NB4 (cell line): ENCODE measurements at places on chromosomes 2 and 18.

GRCh38 chr2:159518321-159519005 lies 97.9 kb downstream of the BAZ2B start:
- DNase-seq: no peak

DNA sequence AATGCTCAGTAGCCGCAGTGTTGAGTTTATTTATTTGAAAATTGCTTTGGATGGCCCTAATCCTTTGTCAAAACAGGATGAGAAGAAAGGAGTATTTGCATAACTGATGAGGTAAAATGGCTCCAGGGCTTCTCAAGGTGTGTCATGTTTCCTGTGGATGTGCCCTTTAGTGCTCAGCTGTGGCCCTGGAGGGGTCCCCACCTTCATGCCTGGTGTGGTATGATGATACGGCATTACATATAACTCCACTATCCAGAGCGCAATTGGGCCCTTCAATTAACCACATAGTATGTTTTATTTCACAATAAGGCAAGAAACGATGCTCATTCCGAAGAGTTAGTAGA lies 39.8 kb upstream of the TMEM178A start:
- no peak for DNase-seq

- DNase-seq: peak; percentile 77
These were observed 95.2 kb upstream of the HS6ST1 start for GRCh38 chr2:128413718-128414341.

- no peak for DNase-seq
These were observed 49.6 kb downstream of the ODC1 start for GRCh38 chr2:10398496-10398895.

GRCh38 chr2:48227617-48228344 lies 302.2 kb upstream of the STON1 start:
- peak; percentile 87 for DNase-seq

DNA sequence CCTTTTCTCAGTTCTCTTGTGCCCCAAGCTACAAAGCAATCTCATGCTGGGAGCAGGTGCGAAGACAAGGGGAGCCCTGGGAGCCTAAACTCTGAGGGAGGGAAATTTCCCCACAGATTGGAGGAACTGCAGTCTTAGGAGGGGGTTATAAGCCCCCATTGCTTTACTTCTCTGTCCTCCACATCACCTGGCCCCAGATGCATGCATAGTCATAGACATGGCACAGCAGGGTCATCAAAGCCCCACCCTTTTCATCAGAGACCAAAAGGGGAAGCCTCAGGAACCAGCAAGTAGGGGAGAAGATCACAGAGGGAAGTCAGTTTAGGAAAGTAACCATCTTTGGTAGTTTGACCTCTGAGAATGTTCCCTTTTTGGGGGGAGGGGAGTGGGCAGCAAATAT lies 33.7 kb downstream of the LANCL1 start:
- peak; percentile 21 for DNase-seq

GRCh38 chr2:106195456-106195855 lies 1.4 kb upstream of the UXS1 start:
- no peak for DNase-seq

GRCh38 chr2:165015052-165015642 lies 59.8 kb upstream of the SLC38A11 start:
- DNase-seq: peak; percentile 67

DNA sequence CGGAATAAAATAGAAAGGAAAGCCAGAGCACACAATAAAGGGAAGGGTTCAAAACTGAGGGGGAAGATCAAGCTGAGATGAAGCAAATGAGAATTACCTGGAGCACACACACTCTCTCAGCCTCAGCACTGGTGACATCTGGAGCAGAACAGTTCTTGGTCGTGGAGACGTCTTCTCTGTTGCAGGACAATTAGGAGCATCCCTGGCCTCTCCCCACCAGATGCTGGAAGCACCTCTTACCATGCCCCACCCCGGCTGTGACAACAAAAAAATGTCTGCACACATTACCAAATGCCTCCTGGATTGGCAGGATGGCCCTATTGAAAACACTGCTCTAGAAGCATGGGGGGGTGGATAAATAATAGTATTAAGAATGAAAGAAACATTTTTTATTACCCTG lies 43.6 kb upstream of the MAP3K20 start:
- no peak for DNase-seq
